Thoracic aorta (tissue), 2 donors: ENCODE measurements at places on chromosomes 6 and 20. TPM values are rescaled to one million over a fixed set of nuclear protein-coding genes. Genes with fewer than 3 reads are reported as not detected.

DNA sequence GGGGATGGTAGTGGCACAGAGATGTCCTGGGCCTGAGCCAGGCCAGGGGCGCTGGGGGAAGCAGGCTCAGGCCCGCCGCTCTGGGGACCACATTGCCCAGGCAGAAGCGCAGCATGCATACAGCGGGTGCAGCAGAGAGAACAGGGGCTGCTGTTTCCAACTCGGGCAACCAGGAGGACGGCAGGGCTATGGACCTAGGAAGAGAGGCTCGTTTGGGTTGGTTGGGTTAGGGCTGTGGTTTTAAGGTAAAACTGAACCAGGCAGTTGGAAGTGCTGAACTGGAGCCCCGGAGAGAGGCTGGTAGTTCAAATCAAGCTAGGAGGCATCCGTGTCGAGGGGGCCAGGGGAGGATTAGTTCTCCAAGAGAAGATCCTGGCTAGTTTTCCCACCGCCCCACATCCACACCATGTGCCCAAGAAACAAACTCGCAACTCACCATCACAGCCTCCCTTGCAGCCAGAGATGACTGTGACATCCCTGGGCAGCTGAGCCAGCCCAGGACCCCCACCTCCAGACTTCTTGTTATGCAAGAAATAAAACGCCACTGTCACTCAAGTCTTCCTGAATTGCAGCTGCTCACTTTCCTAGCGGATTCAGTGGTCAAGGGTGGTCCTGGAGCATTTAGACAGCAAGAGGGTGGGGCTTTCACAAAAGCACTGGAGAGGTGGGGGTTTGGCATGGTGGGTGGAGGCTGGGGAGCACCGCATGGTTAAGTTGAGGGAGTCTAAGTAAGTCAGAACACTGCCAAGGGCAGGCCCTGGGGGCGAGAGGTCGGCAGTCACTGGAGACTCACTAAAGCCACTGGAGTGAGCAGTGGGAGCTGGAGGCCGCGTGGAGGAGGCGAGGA lies 161.2 kb downstream of the GRM4 start:
- H3K4me1 ChIP-seq = no peaks in the 10 kb centered on the region
- H3K27ac ChIP-seq = no peak overlapping the region
- no peak overlapping the region for H3K4me3 ChIP-seq
- H3K36me3 ChIP-seq = no peaks in the 10 kb centered on the region

DNA sequence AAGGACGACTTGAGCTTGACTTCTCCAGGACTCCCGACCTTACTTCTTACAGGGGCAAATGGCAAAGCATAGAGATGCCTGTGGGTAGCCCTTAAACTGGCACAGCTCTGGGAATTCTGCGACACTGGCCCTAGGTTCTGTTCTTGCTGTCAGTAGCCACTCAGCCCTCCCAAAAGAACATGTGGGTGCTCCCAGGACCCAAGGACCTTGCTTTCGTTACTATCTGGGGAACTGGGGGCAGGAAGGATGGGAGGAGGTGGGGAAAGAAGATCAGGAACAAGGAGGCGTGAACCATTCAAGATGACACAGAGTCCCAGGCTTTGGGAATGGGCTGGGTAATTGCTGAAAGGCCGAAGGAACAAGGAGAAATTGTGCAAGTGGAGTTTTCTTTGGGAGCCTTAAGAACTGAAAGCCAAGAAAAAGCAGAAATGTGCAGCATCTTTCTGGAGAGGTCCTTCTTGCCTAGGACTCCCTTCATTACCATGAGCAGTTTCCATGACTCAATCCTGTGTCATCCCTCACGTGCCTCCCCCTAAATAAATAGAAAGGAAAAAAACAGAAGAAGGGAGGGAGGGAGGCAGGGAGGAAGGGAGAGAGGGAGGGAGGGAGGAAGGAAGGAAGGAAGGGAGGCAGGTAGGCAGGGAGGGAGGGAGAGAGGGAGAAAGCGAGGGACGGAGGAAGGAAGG lies 284.6 kb upstream of the FOXQ1 start:
- no peaks in the 10 kb centered on the region for H3K4me1 ChIP-seq
- no peak for DNase-seq
- no peak overlapping the region for H3K4me3 ChIP-seq
- H3K27ac ChIP-seq = no peak overlapping the region
- no peaks in the 10 kb centered on the region for H3K27me3 ChIP-seq

DNA sequence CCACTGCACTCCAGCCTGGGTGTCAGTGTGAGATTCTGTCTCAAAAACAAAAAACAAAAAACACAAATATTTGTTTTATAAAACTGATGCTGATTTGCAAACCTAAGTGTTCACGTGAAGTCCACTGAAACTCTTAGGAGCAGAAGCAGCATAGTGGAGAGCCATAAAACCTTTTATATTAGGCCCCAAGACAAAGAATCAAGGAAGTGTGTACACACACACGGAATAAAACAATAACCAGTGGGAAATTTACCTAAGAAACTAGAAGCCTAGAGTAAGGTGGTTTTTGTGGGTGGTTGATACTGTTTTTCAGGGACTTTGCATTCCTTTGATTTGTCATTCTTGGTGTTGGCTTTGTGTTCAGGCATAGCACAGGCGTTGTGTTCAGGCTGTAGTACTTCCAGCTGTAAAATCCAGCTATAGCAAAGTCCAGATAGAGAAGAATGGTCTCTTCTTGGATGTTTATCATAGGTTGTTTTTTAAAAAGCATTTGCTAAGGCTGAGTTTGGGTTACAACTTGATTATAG lies 61.3 kb downstream of the ATRN start:
- no peaks in the 10 kb centered on the region for H3K27me3 ChIP-seq
- H3K4me1 ChIP-seq = no peaks in the 10 kb centered on the region
- H3K27ac ChIP-seq = no peak overlapping the region
- no peak for DNase-seq

DNA sequence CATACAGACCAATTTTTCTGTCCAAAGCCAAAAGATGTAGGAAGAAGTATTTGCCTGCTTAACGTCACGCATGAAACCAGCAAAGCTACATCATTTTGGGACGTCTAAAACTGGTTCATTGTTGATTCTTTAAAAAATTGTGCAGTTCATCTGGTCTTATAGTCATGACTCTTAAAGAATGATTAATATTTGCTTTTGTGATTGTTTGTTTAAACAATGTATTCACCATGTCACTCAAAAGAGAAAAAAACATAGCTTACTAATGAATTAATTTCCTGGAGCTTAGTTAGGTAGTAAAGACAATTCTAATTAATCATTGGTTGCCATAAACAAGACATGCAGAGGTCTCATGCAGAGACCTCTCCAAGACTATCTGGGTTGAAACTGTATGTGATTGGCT lies 157.3 kb downstream of the RPS12 start:
- H3K4me3 ChIP-seq = no peak overlapping the region
- DNase-seq = no peak
- H3K36me3 ChIP-seq = no peaks in the 10 kb centered on the region
- no peaks in the 10 kb centered on the region for H3K4me1 ChIP-seq

DNA sequence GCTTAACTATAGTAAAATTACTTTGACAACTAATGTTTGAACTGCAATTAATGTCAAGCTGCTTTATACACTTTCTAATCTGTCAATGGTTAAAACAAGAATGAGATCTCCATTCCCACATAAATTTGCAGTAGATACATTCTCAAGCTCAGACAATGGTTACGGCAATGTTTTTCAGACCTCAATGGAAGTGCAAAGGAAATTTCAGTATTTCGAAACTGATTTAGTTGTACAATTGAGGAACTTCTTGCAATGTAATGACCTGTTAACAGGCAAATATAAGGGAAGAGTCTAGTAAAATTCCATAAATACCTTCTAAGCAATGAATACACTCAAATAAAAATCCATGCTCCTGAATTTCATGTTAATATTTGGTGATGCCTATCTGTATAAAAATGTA lies 94.7 kb downstream of the ADTRP start:
- no peaks in the 10 kb centered on the region for H3K27me3 ChIP-seq
- DNase-seq = no peak
- H3K36me3 ChIP-seq = no peaks in the 10 kb centered on the region
- no peak overlapping the region for H3K27ac ChIP-seq

- no peak for DNase-seq
- H3K4me3 ChIP-seq = no peak overlapping the region
- no peaks in the 10 kb centered on the region for H3K4me1 ChIP-seq
- H3K27me3 ChIP-seq = no peaks in the 10 kb centered on the region
- peaks cover under 1% of the 10 kb centered on the region for H3K36me3 ChIP-seq
These were observed 121.6 kb downstream of the ADAT2 start for GRCh38 chr6:143328876-143329275.

GRCh38 chr6:41488433-41489119 lies 57.6 kb upstream of the FOXP4 start:
- H3K27ac ChIP-seq = no peak overlapping the region
- H3K27me3 ChIP-seq = no peaks in the 10 kb centered on the region
- H3K4me3 ChIP-seq = no peak overlapping the region

- no peaks in the 10 kb centered on the region for H3K36me3 ChIP-seq
- DNase-seq = no peak
- H3K4me1 ChIP-seq = no peaks in the 10 kb centered on the region
These were observed 1361.8 kb upstream of the EYS start for GRCh38 chr6:67068781-67069180.

- DNase-seq = no peak
- H3K27me3 ChIP-seq = no peaks in the 10 kb centered on the region
- no peak overlapping the region for H3K4me3 ChIP-seq
These were observed 7.4 kb downstream of the SNX9 start for GRCh38 chr6:157830354-157831017.

- DNase-seq = no peak
- no peak overlapping the region for H3K27ac ChIP-seq
- no peaks in the 10 kb centered on the region for H3K36me3 ChIP-seq
These were observed 160.8 kb upstream of the BMP2 start for GRCh38 chr20:6606651-6607050.

- H3K4me1 ChIP-seq = no peaks in the 10 kb centered on the region
- no peak overlapping the region for H3K27ac ChIP-seq
- no peak overlapping the region for H3K4me3 ChIP-seq
- DNase-seq = no peak
- H3K36me3 ChIP-seq = no peaks in the 10 kb centered on the region
These were observed 600.9 kb downstream of the PTPRT start for GRCh38 chr20:42588847-42589246.

- H3K36me3 ChIP-seq = no peaks in the 10 kb centered on the region
- no peaks in the 10 kb centered on the region for H3K27me3 ChIP-seq
- peak overlapping the region; percentile 59 for H3K27ac ChIP-seq
- peak overlapping the region; percentile 58 for H3K4me3 ChIP-seq
- peaks cover 38% of the 10 kb centered on the region for H3K4me1 ChIP-seq
- DNase-seq = no peak
These were observed 50.1 kb downstream of the HDDC2 start for GRCh38 chr6:125251516-125252220.

DNA sequence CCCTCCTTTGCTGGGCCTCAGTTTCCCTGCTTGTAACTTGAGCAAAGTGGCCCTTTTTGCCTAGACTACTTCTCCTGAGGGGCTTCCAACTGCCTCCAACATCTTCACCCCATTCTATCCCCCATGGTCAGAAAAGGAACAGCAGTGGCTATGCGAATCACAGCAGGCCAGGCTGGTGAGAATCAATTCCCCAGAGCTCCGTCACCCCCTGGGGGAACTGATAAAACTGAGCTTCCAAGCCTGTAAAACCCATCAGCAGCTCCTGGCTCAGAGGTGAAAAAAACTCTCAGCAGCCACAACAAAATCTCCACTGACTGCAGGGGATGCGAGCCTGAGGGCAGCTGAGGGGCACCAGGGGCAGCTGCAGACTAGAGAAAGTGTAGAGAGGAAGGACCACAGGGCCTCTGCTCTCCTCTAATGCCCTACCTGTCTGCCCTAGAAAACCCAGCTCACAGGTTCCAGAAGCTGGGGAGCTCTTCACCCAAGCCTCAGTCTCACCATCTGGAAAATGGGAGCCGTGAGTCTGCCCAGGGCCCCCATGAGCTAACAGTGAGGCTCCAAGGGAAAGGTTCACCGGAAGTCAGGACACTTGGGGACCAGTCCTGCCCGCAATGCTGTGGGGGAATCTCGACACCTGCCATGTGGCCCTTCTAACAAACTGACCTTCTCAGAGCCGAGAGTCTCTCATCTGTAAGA lies 120.6 kb downstream of the GRM4 start:
- H3K4me3 ChIP-seq = no peak overlapping the region
- no peaks in the 10 kb centered on the region for H3K27me3 ChIP-seq
- no peaks in the 10 kb centered on the region for H3K4me1 ChIP-seq
- H3K36me3 ChIP-seq = no peaks in the 10 kb centered on the region
- H3K27ac ChIP-seq = no peak overlapping the region
- no peak for DNase-seq

Gene BNIP5
- not detected for total RNA-seq

Gene ARHGAP40
- not detected for total RNA-seq

Gene TREML1
- total RNA-seq = 3.9 TPM

Gene LAMA2
- 111 TPM for total RNA-seq

Gene BPIFA1
- not detected for total RNA-seq

Gene LGSN
- total RNA-seq = not detected

Gene PTPRT
- not detected for total RNA-seq

Gene SLC24A3
- total RNA-seq = 8.3 TPM

Gene OTOR
- not detected for total RNA-seq
